ENCODE measurements at places on chromosomes 12 and 14. TPM values are rescaled to one million over a fixed set of nuclear protein-coding genes. Genes with fewer than 3 reads are reported as not detected.

GRCh38 chr14:99314623-99315022 is 42.6 kb upstream of the BCL11B start:
- no peak overlapping the region for H3K27ac ChIP-seq
- no peak overlapping the region for H3K4me3 ChIP-seq
- H3K4me1 ChIP-seq, result no peaks in the 10 kb centered on the region
- no peak for DNase-seq

GRCh38 chr14:85250414-85251189 is 279.3 kb upstream of the FLRT2 start:
- H3K4me3 ChIP-seq, result no peak overlapping the region
- peaks cover 18% of the 10 kb centered on the region for H3K4me1 ChIP-seq
- no peak for DNase-seq
- H3K27ac ChIP-seq, result no peak overlapping the region
- H3K36me3 ChIP-seq, result no peaks in the 10 kb centered on the region

- peaks cover 76% of the 10 kb centered on the region for H3K36me3 ChIP-seq
- H3K4me1 ChIP-seq, result no peaks in the 10 kb centered on the region
- no peak for DNase-seq
- H3K27me3 ChIP-seq, result no peaks in the 10 kb centered on the region
- H3K27ac ChIP-seq, result no peak overlapping the region
These were observed 34.5 kb upstream of the CDK2AP1 start for GRCh38 chr12:123306200-123306599.

DNA sequence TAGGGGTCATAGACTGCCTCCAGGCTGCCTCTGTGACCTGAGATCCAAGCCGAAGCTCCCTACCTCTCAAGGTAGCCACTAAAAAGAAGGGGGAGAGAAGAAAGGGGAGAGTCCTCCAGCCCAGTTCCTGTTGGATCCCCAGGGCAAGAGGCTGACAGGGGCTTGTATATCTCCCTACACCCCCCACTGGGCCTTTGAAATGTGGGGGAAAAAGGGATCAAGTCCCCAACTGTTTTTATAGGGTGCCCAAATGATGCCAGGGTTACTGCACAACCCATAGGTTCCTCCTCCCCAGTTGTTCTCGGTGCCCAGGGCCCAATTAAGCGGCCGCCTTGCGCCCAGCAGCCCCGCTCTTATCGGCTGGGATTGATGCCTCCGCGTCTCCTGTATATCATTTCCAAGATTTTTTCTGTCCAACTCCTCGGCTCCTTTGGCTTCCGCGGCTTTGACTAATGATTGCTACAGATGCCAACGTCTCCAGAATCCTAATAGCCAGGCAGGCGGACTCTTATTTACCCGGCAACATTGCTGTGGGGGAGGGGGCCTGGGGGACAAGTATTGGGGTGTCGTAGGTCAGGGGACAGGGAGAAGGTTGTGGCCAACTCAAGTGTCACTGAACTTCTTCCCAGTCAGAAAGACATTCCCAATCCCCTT is 7.6 kb upstream of the HOXC4 start:
- no peaks in the 10 kb centered on the region for H3K36me3 ChIP-seq
- no peak overlapping the region for H3K4me3 ChIP-seq
- no peak overlapping the region for H3K27ac ChIP-seq
- no peaks in the 10 kb centered on the region for H3K27me3 ChIP-seq
- no peak for DNase-seq
- H3K4me1 ChIP-seq, result no peaks in the 10 kb centered on the region

GRCh38 chr12:26473291-26473690 is 277.9 kb downstream of the SSPN start:
- DNase-seq, result peak; percentile 72
- peak overlapping the region; percentile 42 for H3K27ac ChIP-seq
- no peaks in the 10 kb centered on the region for H3K27me3 ChIP-seq

LRTM2 gene
- not detected for total RNA-seq
